ENCODE measurements at places on chromosomes 11 and 22. TPM values are rescaled to one million over a fixed set of nuclear protein-coding genes. Genes with fewer than 3 reads are reported as not detected.

GRCh38 chr11:80529726-80530125 is 1088.9 kb upstream of the TENM4 start:
- DNase-seq = no peak

DNA sequence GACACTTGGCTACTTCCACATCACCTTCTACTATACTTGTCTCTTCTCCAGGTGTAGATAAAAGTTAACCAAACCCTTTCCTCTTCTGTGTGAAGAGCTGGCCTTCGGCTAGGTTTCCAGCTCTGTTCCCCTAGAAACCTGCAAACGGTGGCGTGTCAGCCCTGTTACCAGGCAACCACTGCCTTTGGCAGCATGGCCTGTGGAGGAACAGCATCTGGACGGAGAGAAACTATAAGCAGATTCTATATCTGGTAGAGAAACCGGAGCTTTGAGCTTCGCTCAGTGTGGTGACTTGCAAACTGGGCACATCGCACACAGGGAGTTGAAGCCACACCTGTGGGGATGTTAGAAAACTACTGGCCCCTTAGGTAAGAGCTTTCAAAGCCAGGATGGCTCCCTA is 35.9 kb downstream of the ARAP1 start:
- DNase-seq = no peak

GRCh38 chr11:110711448-110711775 is 825 bp downstream of the ARHGAP20 start:
- DNase-seq = no peak

DNA sequence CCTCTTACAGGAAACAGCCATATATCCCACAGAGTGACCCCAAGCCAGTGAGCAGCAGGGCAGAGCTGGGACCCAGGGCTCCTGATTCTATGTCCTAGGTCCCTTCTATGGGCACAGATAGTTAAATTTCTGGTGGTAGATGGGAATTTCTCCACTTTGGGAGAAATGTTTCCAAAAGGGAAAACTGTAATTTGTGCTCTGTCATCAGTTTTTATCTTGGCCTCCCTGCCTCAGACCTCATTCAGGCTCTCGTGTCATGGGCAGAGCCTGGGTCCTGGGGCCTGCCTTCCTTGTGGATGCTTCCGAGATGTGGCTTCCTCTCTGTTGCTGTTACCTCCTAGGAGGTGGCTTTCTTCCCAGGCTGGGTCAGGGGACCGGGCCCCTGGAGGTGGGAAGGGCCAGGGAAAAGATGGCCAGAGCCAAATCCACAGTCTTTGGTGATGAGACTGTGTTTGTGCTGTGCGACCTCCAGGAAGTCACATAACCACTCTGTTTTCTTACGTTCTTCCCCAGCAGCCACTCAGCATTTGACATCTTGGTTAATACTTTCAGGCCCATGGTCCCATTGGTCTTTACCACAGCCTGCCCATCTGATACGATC is 8.6 kb downstream of the LRRC32 start:
- DNase-seq = no peak

- no peak for DNase-seq
These were observed 30.6 kb downstream of the TUB start for GRCh38 chr11:8111636-8112035.

- no peak for DNase-seq
These were observed 38.3 kb downstream of the IRAG1 start for GRCh38 chr11:10655227-10655626.

- DNase-seq = no peak
These were observed 727.4 kb downstream of the DLG2 start for GRCh38 chr11:84899740-84900139.

DNA sequence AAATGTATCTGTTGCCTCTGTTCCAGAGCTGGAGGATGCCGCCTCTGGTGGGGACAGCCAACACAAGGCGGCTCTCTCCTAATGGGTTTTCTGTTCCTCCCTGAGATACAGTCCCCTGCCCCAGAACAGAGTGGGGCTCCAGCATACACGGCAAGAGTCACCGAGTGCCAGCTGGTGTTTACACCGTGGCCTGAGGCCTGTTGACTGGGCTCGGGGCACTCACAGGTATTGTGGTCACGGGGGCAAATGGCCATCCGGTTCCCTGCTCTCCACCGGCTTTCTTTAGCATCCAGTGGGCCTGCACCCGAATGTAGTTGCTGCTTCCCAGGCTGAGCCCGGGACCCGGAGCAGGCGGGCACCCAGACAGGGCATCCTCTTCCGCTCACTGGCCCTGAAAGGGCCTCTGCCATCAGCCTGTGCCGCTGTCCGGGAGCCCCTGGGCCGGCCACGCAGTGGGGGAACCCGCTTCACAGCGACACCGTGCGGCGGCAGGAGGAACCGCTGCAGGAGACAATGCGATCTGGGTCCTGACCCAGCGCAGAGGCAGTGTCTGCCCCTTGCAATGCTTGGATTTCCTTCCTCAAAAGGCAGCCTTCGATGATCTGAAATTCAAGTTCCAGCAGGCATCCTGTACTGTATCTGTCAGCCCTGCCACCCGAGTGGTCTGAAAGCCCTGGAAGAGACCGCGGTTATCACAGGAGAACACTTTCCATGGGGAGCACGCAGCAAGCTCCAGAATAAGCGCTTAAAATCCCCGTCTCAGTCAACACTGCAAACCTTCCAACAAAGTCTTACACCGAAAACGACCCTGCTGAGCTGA is 859 bp upstream of the KRTAP5-5 start:
- DNase-seq = no peak

DNA sequence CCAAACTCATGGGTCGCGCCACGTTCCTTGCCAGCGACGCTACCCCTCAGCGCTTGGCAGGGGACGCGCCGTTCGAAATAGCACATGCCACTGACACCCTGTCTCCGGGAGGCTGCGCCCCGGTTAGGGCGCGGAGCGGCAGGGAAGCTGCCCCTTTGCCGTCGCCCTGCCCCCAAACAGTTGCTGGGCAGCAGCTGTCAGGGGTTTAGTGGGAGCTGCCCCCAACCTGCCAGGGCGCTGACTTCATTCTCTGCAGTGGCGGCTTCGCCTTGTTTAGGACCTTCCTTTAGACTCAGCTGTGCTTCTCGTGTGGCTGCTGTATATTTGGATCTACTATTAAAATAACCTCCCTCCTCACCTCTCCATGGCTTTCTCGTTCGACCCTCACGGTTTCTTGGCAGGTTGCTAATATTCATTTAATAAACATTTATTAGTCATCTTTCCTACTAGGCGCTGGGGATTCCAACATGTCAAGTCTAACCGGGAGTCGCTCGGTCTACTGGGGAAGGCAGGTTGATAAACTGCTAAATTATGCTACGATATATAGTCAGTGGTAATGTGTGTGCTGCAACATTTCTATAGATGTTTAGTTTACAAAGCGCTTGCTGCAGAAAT is 782 bp downstream of the TMEM109 start:
- DNase-seq = no peak

- DNase-seq = no peak
These were observed 299.7 kb downstream of the TBC1D22A start for GRCh38 chr22:47062126-47062525.

DNA sequence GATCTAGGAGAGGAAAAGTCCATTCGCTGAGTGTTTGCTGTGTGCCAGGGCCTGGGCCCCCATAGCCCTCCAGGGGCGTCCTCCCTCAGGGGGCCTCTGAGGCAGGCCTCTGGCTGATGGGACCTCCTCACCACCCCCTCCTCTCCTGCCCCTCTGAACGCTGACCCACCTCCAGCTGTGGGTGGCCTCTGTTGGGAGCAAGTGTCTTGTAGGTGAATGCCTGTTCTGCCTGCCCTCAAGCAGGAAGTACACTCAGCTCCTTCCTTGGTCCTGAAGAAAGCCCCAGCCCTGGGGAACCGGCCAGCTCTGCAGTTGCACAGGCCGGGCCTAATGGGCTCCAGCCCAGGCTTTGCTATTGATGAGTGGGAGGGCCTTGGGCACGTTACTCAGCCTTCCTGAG is 3.5 kb downstream of the MYO7A start:
- DNase-seq = no peak

GRCh38 chr11:124751741-124752470 is at the start of gene VSIG2:
Gene VSIG2 (minus strand): TSS chr11:124752255. CDS start chr11:124752137, 118 bp downstream.
- no peak for DNase-seq

DNA sequence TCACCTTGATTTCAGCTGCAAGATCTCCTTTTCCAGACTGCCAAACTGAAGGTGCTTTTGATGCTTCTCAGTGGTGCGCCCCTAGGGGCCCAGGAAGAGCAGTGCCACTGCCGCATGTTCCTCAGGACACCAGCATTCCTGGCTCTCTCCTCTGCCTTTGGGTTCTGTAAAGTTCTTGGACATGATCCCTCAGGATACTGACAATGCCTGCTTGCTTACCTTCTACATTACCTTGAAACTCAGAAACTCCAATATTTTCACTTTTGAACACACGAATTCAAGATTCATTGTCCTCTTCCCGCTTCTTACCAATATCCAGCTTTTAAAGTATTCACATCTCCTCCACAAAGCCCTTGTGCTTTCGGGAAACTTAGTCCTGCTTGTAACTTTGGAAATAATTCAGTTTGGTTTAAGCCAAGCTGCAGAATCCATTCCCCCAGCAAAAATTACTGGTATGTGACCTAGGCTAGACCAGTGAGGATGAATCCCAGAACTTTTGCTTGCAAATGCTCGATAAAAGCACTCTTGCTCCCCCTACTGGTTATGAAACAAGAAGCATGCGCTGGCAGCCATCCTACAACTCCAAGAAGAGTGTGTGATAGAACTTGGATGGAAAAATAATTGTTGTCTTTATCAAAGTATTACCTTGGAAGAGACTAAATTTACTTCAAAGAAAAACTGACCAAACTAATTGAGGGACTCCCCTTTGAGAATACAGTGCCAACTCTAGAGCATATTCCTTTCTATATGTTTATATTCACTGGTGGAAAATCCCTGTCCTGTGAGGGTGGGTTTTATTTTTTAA is 16.5 kb upstream of the OR5B21 start:
- DNase-seq = peak; percentile 66

DNA sequence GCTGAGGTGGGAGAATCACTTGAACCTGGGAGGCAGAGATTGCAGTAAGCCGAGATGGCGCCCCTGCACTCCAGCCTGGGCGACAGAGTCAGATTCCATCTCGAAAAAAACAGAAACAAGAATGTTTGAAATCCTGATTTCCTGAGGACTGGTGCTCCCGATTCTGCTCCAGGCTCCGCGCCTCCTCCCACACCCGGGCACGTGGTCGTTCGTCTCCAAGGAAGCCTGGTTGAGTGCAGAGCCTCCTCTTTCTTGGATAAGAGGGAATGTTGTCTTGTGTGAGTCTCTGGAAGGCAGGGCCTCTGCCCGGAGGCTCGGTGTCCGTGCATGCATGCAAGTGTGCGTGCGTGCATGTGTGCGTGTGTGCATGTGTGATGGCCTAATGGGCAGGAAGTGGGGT is 30.1 kb downstream of the BRSK2 start:
- DNase-seq = no peak

- DNase-seq = no peak
These were observed 35.7 kb upstream of the MICAL2 start for GRCh38 chr11:12074529-12075195.

- no peak for DNase-seq
These were observed 148.4 kb downstream of the ME3 start for GRCh38 chr11:86523738-86524619.

- DNase-seq = no peak
These were observed 144.8 kb downstream of the CRYBB2 start for GRCh38 chr22:25364281-25364680.

- DNase-seq = peak; percentile 5
These were observed 82.2 kb downstream of the RPS6KA4 start for GRCh38 chr11:64441127-64441526.

DNA sequence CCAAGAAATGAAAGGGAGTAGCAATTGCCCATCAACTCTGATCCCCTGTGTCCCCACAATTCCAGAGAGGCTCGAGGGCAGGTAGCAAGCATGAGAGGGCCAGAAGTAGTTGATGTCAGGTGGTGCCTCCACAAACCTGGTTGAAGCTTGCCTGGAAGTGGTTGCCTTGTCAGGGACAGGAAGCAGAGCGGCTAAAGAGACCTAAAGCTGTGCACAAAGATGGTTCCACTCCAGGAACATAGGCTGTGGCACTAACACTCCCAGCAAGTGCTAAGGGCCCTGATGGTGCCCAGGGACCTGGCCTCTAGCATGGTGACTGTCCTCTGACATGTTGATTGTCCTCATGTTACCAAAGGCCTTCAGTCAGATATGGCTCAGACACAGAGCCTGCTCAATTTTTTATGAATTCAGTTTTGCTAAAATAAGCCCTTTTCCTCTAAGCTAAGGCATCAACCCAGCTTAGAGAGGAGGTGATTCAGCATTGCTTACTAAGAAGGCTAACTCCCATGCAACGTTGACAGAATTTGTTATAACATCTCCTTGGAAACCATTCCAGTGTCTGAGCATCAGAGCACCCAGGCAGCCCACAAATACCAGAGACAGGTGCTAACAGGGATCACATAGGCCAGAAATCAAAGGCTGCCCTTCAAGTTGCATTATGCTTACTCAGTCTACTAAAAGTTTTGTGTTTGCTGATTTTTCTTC is 196.3 kb upstream of the ARHGAP20 start:
- DNase-seq = no peak

DNA sequence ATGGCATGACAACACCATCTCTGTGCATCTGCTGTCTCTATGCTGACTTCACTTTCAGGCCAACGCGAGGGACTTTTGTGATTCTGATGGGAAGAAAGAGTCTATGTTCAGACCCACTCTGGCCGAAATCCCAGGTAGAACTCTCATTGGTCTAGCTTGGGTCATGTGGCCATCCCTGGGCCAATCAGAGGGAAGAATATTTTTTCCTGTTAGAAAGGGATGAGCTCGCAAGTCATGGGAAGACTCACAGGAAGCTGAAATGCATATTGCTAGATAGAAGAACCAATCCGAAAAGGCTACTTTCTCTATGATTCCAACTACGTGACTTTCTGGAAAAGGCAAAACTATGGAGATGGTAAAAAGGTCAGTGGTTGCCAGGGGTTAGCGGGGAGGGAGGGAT is 56.0 kb upstream of the LINC01488 start:
- no peak for DNase-seq

The OR5AP2 gene
- total RNA-seq = not detected

The PATE2 gene
- 2.8 TPM for total RNA-seq

The RBM7 gene
- total RNA-seq = 14.7 TPM

The MMP12 gene
- not detected for total RNA-seq

The AGBL2 gene
- 3.2 TPM for total RNA-seq

The FOSL1 gene
- 2.4 TPM for total RNA-seq

The MMP1 gene
- not detected for total RNA-seq

The DERL3 gene
- total RNA-seq = 6.6 TPM

All from breast epithelium (tissue), 4 donors.